ENCODE measurements at places on chromosomes 1 and 21.

GRCh38 chr1:113930499-113931161 is 1.5 kb downstream of the HIPK1 start:
- DNase-seq = peak; percentile 77

- DNase-seq = no peak
These were observed 8.0 kb downstream of the PLXNA2 start for GRCh38 chr1:208235982-208236761.

GRCh38 chr21:42819861-42820615 is 59.3 kb downstream of the WDR4 start:
- DNase-seq = no peak

DNA sequence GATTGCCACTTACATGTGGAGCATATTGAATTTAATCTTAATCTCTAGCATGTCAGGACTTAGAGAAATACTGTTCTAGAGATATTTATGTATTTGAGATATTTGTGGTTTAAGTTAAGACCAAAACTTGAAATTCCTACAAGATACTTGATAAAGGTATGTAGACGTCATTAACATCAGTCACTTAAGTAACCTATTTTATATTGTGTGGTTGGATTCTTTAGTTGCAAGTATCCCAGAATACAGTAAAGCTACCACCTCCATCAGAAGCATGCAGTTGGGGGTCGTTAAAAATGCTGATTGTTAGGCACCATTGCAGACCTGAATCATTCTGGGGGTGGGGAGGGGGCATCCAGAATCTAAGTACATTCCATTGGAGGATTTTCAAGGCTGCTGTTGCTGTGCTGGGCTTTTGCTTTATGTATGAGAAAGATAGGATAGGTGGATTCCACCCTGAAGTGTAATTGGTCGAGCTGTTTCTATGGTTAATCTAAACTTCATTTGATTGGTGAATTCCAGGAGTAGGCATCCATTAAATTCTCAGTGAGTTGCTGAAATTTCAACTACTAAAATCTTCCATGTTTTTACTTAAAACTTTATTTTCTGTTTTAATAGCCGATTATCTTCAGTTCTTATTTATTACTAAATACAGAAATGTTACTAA is 4.0 kb downstream of the H3-3A start:
- DNase-seq = no peak

- DNase-seq = no peak
These were observed 371.8 kb downstream of the HHAT start for GRCh38 chr1:210700511-210700910.

DNA sequence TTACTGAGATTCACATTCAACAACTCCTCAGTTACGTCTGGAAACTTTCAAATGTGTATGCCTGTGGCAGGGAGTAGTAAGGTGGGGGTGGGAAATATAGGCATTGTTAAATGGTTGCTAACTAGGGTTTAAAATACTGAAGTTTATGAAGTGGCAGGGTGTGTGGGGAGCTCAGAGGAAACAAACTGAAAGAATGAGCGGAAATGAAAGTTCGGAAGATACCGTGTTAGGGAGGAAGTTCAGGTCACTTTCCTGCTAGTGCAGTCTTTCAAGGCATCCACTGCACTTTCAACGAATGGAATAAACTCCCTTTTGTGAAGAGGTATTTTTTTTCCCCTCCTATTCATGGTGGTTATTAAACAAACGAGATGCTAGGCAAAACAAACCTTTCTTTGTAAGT is 19.7 kb downstream of the SYNJ1 start:
- no peak for DNase-seq

- DNase-seq = no peak
These were observed 73.7 kb downstream of the DMRTB1 start for GRCh38 chr1:53532912-53533311.

- DNase-seq = no peak
These were observed 31.1 kb upstream of the SRP9 start for GRCh38 chr1:225746361-225747179.

DNA sequence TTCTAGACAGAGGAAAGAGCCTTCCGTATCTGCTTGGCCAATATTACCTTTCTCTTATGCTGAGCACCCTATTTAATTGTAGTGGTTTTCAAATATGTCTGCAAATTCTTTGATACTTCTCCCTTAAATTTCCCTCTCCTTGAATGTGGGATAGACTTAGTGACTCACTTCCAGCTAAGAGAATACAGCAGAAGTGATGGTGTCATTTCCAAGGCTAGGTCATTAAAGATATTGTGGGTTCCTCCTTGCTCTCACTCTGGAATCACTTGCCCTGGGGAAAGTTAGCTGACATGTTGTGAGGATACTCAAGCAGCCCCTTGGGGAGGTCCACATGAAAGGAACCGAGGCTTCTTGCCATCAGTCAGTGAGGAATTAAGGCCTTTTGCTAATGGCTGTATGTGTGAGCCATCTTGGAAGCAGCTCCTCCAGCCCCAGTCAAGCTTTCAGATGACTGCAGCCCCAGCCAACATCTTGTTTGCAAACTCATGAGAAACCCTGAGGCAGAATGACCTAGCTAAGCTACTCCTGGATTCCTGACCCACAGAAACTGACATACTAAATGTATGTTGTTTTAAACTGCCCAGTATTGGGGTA is 8.1 kb upstream of the CITED4 start:
- peak; percentile 57 for DNase-seq

DNA sequence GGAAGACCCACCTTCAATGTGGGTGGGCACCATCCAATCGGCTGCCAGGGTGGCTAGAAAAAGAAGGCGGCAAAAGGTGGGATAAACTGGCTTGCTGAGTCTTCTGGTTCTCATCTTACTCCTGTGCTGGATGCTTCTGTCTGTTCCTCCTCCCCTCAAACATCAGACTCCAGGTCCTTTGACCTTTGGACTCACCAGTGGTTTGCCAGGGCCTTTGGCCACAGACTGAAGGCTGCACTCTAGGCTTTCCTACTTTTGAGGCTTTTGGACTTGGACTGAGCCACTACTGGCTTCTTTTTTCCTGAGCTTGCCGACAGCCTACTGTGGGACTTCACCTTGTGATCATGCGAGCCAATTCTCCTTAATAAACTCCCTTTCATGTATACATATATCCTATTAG is 55.9 kb downstream of the VCAM1 start:
- DNase-seq = no peak

GRCh38 chr21:17610911-17611310 is 1.8 kb downstream of the BTG3 start:
- DNase-seq = no peak

GRCh38 chr21:33157303-33157702 is 72.4 kb upstream of the IFNAR2 start:
- DNase-seq = no peak

Data from inflammatory macrophage treated with lipopolysaccharide for 4 hours (primary cell).